ENCODE measurements at places on chromosomes 3 and 15. TPM values are rescaled to one million over a fixed set of nuclear protein-coding genes. Genes with fewer than 3 reads are reported as not detected.

DNA sequence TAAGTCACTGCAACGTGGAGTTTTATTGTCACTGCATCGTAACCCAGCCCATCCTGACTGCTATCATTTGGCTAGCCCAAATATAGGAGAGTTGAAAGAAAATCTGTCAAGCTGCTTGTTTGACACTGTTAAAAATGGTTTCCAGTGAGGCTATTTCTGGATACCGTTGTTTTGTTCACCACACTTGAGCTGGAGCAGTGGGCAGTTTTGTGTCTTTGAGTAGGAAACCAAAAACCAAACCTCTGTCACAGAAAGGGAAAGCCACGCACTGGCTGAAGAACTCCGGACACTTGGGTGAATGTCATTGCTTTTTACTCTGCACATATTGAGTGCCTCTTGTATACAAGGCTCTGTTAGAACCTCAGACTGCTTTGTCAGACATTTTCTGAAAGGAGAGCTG lies 446.4 kb upstream of the CFAP20DC start:
- DNase-seq: no peak

Gene CHRM5
- 0.69 TPM for total RNA-seq

DNA sequence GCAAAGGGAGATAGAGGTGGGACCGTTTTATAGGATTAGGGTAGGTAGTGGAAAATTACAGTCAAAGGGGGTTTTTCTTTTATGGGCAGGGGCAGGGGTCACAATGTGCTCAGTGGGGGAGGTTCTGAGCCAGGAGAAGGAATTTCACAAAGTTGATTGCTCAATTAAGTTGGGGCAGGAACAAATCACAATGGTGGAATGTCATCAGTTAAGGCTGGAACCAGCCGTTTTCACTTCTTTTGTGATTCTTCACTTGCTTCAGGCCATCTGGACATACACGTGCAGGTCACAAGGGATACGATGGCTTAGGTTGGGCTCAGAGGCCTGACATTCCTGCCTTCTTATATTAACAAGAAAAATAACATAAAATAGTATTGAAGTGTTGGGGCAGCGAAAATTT lies 453.8 kb downstream of the VGLL3 start:
- DNase-seq: no peak

DNA sequence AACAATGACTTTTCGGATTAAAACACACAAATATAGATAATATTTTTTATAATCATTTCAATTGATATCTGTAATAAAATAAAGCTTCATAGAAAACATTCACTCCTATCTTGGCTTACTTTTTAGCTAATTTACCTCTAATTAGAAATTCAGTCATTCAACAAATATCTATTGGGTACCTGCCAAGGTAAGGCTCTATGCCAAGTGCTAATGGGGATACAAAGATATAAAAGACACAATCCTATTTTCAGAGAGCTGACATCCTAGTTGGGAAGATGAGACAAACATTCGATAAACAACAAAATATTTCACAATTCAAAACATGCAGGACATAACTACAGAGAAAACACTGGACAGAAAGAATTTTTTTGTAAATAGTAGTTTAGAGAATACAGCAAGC lies 63.3 kb downstream of the ULK4 start:
- DNase-seq: no peak

DNA sequence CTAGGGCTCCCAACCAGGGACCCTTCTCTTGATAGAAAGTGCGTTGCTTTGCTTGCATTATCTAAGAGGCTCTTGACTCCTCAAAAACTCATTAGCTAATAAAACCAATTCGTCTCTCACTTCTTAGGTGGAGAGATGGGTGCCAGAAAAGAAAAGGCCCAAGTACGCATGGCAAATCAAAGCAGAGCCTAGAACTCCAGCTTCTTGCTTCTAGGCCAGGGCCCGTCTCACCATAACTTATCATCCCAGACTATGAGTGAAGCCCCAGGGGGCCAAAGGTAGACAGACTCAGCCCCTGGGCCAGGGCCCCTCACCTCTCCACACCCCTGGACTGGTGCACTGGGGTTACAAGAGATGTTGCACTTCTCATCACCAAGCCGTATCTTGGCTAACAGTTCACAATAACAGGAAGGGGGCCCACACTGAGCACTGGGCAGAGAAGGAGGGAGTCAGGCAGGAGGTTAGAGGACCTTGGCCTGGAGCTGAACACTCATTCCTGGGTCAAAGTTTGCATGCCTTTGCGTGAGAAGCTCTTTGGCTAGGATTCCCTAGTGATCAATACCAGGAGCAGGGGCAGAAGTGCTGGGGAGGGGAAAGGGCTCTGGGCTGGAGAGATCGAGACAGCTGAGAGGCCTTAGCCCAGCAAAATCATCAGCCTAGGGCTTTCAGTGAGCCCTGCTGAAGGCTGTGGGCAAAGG lies 5.4 kb upstream of the CYP1A1 start:
- DNase-seq: no peak

DNA sequence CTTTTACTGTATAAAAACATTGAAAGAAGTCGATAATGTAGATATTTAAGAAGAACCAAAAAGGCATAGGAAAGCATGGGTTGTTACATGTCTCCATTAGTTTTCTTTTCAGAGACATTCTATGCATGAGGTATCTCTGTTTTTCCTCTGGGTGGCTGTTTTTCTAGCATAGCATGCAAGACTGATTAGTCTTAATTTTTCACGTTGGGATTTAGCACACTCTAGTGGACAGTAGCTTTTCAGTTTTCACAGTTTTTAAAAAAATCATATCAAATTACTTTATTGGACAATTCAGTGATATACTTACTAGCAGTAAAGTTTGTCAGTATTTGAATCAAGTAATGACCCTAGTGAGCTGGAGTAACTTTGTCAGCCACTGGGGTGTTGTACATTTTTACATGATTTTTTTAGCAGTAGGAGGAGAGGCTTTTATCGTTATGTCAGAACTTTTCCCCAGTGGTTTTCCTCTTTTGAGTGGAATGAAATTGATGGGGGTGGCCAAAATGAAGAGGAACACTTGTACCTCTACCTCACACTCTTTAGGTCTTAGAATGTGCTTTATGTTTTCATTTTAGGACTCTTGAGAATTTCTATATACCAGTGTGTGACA lies 57.2 kb downstream of the SEC22A start:
- no peak for DNase-seq

- DNase-seq: no peak
Measured at GRCh38 chr3:169391672-169392071, 271.8 kb downstream of the MECOM start.

GRCh38 chr3:45215466-45215865 lies 10.6 kb downstream of the TMEM158 start:
- DNase-seq: no peak

GRCh38 chr15:28943611-28944230 lies 57.9 kb downstream of the APBA2 start:
- DNase-seq: no peak

GRCh38 chr3:167973046-167973445 lies 122.7 kb downstream of the GOLIM4 start:
- no peak for DNase-seq

DNA sequence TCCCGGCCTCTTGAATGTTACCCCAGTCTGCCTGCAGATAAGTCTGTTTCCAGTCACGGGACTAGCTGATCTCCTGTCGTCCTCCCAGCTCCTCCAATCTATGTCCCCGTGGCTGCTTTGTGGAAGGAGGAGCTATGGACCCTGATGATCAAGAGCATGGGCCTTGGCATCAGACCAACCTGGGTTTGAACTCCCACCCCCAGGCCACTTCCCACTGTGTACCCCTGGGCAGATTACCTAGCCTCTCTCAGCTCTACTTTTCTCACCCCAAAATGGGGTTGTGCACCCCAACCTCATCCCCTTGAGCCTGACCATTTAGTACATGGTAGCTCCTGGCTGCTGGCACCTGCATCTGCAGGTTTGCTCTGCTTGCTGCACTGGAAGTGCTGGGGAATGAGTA lies 55.8 kb downstream of the GASK1A start:
- no peak for DNase-seq

DNA sequence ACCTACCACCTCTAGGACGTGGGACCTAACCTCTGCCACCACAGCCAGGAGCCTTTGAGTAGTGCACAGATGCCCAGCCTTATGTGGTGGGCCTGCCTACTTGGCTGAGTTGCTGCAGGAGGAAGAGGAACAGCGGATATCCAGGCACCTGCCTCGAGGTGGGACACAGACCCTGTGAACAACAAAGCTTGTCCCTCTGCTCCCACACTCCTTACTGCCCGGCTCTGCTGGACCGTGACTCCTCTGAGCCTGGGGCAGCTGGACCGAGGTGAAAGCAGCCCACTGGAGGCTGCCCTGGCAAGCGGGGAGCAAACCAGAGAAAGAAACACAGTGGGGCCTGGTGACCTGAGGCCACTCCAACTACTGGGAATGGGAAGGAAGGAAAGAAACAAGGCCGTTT lies 97.8 kb downstream of the SEC22A start:
- DNase-seq: no peak

GRCh38 chr15:55859681-55860080 lies 116.7 kb upstream of the PRTG start:
- no peak for DNase-seq

Gene PP2D1
- total RNA-seq: not detected

Gene SPATA12
- total RNA-seq: not detected

GRCh38 chr3:42490243-42490642 lies 12.2 kb upstream of the VIPR1 start:
- DNase-seq: no peak

- no peak for DNase-seq
Measured at GRCh38 chr3:134378818-134379217, 4.6 kb upstream of the AMOTL2 start.

DNA sequence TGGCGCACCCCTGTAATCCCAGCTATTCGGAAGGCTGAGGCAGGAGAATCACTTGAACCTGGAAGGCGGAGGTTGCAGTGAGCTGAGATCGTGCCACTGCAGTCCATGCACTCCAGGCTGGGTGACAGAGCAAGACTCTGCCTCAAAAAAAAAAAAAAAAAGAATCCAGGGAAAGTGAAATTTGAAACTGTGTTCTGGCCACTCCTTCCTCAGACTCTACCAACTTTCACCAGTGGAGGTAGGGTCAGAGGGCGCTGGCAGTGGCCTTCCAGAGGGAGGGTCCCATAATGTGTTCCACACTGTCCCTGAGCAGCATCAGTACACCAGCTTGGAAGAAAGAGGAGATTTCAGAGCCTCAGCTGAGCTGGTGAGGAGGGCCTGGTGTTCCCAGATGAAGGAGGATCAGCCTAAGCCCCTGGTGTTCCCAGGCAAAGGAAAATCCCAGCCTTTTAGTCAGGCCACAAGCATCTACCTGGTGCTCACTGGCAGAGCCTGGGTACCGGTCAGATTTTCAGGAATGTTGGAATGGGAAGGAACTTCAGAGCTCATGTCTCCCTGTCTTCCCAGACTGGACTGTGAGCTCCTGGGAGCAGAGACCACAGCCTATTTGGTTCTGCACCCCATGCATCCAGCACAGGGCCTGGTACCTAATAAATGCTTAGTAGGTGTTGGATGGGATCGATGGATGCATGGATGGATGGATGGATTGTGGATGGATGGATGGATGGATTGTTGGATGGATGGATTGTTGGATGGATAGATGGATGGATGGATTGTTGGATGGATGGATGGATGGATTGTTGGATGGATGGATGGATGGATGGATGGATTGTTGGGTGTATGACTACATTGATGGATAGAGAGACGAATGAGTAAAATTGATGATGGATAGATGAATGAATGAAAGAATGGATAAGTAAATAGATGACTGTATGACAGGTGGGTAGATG lies 117.9 kb downstream of the CORO2B start:
- no peak for DNase-seq
